Activated T-helper 9 cell treated with anti-CD3 and anti-CD28 coated beads, Interleukin-2, amount 50 U/mL, for 16 hours (primary cell): ENCODE measurements at places on chromosomes 2 and 18.

- DNase-seq: no peak
Measured at GRCh38 chr2:60577682-60578283, 24.3 kb upstream of the BCL11A start.

DNA sequence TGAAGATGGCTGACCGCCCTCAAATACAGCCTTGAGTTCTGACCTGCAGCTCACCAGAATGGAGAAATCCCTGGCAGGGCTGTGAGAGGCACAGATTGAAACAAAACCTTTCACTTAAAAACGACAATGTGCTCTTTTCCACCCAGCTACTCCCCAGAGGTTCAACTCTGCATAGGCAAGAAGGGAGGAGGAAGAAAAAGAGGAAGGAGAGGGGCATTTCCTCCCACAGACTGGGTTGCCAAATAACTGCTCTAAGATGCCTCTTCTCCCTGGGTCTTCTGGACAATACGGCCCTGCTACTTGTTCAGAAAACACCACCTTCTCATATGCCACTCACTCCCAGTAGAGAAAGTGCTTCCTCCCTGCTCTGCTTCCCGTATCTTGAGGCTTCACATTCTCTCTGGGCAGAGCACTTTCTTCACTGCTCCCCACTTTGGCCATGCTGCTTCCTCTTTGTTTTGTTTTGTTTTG, 136.4 kb upstream of the SLC1A4 start:
- no peak for DNase-seq

DNA sequence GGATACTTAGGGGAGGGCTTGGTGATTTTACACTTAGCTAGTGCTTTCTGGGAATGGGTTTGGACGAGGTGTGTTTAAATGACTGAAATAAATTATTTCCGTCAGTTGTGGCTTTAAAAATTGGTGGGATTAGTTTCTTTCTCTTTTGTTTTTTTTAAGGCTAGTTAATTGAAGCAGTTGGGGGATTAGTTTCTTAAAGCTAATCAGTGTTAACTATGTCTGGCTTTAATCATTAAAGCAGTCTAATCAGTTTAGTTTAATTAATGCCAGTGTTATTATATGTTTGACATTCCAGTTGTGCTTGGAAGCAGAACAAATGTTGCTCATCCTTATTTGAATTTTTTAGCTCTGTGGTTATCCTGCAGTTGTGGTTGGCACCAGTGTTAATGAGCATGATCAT, 10.2 kb downstream of the MTA3 start:
- no peak for DNase-seq

GRCh38 chr18:13725566-13726231, 659 bp downstream of the FAM210A start:
- DNase-seq: no peak

DNA sequence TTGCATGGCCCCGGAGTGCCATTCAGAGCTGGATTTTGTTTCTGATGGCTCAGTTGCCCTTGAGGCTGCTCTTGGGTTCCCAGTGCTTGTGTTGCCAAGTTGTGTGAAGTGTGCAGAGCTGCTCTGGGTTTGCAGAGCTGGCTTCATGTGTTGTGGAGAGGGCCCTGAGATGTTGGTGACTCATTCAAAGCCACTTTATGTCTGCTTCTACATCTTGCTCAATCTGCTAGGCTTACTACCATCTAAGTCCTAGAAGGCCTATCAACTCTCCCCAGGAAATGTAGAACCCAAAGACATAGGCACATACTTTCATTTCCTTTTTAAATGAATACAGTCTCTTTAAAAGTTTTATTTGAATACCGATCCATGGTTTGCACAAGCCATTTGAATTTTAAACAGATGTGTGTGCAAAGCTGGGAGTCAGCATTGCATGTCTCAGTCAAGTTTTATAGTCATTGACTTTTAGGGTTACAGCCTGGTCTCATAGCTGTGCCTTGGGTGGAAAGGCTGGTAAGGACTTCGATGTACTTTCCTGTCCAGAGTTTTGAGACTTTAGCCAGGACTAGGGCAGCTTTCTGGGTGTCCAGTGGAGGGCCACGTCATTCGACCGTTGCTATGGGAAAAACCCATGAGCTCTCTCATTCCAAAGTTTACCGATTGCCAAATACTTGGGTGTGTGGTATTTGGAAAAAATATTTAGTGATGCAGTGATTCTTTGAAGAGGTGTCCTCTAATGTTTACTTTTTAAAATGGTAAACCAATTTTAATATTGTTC, 105.0 kb downstream of the LTBP1 start:
- no peak for DNase-seq

- no peak for DNase-seq
Measured at GRCh38 chr2:177172034-177172880, 40.3 kb upstream of the HNRNPA3 start.

GRCh38 chr2:177193240-177193639, 19.4 kb upstream of the HNRNPA3 start:
- no peak for DNase-seq

DNA sequence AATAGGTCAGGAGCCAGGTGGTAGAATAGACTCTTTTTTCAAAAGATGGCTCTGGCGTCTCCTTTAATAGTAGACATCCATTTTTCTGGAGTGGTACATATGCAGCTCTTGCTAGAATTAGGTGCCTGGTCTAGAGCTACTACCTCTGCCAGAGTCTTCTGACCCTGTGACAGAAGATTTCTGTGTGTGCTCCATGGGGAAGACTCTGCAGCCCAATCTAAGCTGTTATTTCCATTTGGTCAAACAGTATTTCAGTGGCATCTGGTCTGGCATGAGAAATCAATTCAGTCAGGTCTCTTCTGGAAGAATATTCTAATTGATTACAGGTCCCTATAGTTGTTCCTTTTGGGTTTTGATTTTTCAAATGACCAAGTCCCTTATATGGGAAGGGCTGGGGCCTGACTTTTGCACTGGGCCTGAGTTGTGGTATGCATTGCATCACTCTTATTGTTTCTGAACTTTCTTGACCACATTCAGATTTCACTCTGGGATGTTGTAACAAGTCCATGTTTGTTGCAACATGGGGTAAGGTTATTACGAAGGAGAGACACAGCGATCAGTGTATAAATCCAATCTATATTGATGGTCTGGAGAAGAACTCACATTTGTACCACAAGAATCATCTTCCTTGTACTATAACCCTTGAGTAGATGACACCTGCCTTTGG, 12.1 kb downstream of the MXD1 start:
- DNase-seq: no peak

- no peak for DNase-seq
Measured at GRCh38 chr2:164146441-164146840, 410.6 kb upstream of the FIGN start.

- no peak for DNase-seq
Measured at GRCh38 chr2:188601391-188601790, 309.7 kb downstream of the GULP1 start.

GRCh38 chr18:55407191-55407590, 180.8 kb downstream of the TCF4 start:
- DNase-seq: no peak

GRCh38 chr2:230824406-230824978, 40.2 kb upstream of the ITM2C start:
- DNase-seq: peak; percentile 21

DNA sequence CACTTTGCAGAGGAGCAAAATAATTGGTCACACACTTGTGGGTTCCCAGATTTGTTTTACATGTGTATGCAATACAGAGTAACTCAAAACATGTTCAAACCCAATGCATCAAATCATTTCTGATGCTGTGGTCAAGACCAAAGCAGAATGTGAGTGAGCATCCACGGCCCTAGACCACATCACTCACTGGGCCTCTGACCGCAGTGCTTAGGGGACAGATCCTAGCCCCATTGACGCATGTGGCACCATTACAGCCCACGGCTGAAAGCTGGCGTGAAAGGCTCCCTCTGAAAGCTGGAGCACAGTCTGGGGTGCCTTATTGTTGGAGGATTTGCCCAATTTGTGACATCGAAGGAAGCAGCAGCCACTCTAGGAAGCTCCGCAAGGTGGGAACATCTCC, 498.8 kb upstream of the TCF4 start:
- DNase-seq: no peak

DNA sequence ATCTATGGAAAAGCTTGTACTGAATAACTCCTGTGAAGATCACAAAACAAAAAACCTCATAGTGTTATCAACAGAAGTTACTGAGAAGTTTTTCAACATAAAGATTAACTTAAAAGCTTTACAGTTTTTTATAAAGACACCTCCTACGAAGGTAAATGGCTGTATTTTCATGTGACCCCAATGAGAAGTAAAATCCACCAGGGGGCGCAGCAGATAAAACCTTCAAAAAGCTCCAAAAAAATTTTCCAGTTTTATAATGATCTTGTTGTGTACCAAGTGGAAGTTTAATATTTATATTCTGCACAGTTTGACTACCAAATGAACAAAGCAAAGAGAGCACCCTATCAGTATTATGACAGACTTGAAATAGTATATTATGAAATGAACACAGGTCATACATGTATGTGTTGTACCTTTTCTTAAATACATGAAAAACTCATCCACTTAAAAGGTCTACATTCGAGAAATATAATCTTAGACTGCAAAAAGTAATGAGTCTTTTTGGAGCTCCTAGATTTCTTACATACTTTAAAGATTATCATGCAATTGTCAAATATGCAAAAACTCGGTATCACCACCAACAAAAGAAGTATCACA, 38.5 kb downstream of the PNO1 start:
- DNase-seq: no peak

GRCh38 chr18:8758466-8758865, 53.1 kb downstream of the MTCL1 start:
- no peak for DNase-seq

- DNase-seq: no peak
Measured at GRCh38 chr18:72147830-72148229, 396.3 kb downstream of the CBLN2 start.

- DNase-seq: no peak
Measured at GRCh38 chr2:38737925-38738324, 13.2 kb downstream of the SRSF7 start.

DNA sequence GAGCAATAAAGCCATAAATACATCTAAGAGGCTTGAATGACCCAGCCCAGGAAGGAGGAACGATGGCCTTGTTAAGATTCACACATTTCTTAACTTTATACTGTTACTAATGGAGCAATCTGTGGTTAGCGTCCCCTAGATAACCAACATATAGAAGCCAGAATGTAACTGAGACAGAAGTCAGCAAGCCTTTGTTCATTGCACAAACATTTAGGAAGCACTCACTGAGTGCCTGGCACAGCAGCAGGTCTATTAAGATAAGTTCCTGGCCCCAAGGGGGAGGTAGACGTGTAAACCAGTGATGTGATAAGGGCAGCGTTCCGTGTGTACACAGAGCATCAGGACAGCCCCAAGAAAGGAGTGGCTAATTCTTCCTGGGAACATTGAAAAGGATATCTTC, 63.6 kb upstream of the ATL2 start:
- DNase-seq: no peak

GRCh38 chr2:134782792-134783191, 55.6 kb upstream of the ACMSD start:
- DNase-seq: no peak

DNA sequence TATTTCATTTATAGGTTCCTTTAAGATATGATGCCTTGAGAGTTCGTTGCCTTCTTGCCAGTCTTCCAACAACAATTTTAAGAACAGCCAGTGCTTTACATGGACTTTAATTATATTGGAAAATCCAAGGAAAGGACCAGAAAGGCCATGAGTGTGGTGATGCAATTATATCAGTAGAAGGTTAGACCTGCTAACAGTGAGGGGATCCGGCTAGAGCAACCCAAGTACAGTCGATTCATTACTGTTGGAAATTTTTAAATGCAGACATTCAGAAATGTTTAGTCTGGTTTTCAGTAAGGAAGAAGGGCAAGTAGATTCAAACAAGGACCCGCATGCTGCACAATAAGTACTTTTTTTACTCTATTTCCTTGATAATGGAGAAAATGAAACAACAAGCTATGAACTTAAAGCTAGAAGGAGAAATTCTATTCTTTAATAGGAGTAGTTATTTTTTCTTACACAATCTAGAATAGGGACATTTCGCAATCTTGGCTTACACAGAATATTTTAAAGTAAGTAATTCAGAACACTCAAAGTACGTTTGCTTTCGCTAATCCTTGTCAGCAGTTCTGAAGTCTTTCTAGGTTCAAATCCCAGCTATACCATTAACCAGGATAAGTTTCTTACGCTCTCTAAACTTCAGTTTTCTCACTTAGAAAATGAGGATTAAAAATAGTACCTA, 405.5 kb downstream of the MEIS1 start:
- no peak for DNase-seq

GRCh38 chr18:37672932-37673595, 107.5 kb upstream of the CELF4 start:
- DNase-seq: no peak

GRCh38 chr2:46118656-46119371, 178.4 kb upstream of the EPAS1 start:
- no peak for DNase-seq

DNA sequence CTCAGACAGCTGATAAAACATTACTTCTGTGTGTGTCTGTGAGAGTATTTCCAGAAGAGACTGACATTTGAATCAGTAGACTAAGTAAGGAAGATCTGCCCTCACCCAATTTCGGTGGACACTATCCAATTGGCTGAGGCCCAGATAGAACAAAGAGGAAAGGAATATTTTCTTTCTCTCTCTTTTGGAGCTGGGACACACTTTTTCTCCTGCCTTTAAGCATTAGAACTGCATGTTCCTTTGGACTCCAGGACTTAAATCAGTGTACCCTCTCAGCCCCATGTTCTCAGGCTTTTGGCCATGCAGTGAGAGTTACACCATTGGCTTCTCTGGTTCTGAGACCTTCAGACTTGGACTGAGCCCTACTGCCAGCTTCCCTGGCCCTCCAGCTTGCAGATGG, 3.3 kb upstream of the SRBD1 start:
- no peak for DNase-seq

GRCh38 chr18:30814446-30814845, 228.1 kb downstream of the DSC3 start:
- DNase-seq: no peak

- no peak for DNase-seq
Measured at GRCh38 chr2:238082151-238082550, 18.0 kb upstream of the ESPNL start.

DNA sequence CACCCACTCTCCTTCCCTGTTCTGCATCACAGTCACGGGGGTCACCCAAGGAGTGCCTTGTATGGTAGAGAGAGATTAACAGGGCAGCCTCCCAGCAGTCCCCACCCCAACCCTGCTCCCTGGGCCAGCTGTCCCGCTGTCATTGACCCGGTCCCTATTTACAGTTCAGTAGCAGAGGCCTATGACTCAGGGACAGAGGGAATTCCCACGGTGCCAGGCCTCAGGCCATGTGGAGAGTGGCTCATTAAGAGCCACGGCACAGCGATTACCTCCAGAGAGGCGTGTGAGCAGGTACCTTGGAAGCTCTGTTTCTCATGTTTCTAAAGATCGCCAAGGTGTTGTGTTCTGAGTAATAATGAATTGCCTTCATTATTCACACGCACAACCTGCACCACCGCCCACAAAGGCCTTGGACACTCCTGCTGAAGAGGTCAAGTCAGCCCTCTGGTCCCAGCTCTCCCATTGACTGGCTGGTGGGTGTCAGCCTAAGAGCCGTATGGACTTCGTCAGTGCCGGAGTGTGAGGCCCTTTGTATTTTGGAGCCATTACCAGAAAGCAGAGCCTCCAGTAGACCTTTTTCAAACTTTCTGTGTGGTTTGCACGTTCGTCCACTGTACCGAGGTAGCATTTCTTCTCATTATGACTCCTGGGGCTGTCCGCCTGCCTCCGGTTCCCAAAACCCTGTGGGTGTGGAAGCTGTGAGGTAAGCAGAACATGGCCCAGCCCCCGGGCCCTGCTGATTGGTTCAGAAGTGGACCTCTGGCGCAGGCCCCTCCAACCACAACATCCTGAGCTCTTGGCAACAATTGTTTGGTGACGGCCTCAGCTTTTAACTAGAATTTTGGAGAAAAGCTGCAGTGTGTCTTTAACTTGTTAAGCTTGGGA, 47.0 kb downstream of the SERTAD2 start:
- DNase-seq: peak; percentile 79
